Foreskin keratinocyte (primary cell): ENCODE measurements at places on chromosomes 1 and 21.

DNA sequence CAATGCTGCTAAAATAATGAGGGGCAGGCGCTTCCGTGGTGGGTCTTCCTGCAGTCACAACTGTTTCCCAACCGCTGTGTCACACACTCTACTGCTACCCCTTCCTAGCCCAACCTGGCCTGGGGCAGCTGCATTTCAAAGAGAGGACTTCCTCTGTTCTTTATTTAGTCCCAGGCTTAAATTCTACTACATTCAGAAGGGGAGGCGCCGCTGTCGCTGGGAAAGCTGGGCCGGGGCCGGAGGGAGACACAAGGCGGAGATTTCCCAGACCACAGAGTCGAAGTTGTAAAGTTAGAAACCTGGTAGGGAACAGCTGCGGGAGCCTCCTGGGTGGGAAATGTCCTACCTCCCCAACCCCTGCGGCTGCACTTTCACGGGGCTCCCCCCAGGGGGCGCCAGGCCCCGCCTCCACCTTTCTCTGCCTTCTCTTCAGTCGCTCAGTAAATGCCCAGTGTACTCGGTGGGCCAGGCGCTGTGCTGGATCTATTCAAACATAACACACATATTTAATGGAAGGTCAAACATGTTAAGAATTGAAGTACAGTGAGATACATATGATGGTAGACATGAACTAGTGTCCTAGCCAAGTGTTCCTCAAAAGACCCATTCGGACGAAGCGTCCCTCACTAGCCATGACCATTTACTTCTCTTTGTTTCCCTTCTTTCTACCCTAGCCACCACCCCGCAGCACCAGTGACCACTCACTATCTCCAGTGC lies 23.1 kb downstream of the DYRK3 start:
- no peak for DNase-seq

GRCh38 chr1:68231627-68232288 lies 565 bp downstream of the WLS start:
- DNase-seq, result no peak

DNA sequence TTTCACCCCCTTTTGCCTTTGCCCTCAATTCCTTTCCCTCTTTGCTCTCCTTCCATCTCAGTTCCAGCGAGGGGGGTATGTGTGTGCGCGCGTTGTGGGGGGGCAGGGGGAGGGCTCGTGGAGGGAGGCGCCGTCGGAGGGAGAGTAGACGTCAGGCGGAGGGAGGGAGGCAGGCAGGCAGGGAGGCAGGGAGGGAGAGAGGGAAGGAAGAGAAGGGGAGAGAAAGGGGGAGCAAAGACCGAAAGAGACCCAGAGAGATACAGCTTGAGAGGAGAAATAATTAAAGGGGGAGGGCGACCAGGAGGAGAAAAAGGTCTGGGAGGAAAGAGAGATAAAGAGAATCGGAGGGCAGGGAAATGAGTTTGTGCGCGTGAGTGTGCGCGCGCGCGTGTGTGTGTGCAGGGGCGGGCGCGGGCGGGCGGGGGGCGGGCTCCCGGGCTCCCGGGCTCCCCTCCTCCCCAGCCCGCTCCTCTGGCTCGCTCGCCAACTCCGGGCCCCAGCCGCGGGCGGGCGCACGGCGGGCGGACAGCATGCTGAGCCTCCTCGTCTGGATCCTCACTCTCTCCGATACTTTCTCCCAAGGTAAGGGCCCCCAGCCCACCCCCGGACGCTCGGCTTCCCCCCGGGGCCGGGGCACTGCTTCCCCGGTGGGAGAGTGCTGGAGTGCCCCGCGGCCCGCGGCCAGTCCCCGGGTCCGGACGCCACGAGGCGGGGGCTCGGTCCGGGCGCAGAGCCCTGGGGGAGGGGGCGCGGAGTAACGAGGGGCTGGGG lies at the start of gene KIRREL1:
Gene KIRREL1 (plus strand): TSS at position 499 of the 771 bp plus-strand sequence. CDS start 32 bp downstream, at position 531.
- peak; percentile 55 for DNase-seq

DNA sequence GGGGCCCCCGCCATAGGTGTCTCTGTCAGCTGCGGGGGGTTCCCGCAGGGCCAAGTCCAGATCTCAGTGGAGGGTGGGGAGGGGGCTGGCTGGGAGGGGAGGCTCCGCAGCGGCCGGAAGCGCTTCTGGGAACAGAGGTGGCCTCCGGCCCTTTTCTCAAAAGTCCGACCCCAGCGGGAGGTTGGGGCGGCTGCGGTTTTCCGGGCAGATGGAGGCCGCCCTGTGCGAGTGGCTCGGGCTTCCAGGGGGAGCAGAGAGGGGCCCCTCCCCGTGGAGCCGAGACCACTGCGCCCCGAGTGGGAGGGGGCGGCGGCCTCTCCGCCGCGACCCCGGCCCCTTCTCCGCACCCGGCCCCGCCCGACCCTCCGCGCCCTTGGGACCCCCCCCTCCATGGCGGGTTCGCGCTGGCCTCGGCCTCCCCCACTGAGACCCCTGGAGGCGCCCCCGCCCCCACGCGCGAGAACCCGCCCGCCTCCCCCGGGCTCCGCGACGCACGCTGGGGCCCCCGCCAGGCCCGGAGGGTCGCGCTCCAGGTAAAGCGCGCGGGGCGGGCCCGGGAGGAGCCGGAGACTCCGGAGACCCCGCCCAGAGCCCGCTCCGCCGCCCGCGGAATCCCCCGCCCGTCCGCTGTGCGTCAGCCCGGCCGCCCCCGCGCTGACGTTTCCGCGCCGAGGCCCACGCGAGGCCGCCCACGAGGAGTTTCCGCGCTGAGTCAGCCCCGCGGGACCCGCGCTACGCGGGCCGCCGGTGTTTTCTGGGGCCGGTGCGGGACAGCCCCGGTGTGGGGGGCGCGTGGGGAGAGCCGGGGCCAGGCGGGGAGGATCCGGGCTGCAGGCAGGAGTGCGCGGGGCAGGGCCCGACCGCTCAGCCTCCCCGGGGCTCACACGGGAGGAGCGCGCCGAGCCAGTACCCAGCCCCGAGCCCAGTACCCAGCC lies 5.2 kb downstream of the TNFRSF18 start:
- no peak for DNase-seq

DNA sequence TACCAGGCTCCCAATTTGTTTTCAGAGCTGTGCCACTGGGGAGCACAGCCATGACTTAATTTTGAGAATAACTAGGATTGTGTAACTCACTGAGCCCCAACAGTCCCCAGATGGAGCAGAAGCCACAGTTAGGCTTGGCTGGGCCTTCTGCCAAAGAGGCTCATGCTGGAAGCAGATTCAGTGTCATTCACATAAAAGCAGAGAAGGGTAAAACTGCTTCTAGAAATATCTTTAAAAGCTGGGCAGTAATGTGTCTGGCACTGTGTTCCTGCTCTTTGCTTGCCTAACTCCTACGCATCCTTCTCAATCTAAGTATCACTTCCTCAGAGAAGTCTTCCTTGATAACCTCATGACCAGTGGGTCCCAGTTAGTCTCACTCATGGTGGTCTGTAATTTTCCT lies 20.3 kb downstream of the STK40 start:
- DNase-seq, result no peak

GRCh38 chr1:56803561-56804156 lies 15.5 kb downstream of the FYB2 start:
- DNase-seq, result no peak

DNA sequence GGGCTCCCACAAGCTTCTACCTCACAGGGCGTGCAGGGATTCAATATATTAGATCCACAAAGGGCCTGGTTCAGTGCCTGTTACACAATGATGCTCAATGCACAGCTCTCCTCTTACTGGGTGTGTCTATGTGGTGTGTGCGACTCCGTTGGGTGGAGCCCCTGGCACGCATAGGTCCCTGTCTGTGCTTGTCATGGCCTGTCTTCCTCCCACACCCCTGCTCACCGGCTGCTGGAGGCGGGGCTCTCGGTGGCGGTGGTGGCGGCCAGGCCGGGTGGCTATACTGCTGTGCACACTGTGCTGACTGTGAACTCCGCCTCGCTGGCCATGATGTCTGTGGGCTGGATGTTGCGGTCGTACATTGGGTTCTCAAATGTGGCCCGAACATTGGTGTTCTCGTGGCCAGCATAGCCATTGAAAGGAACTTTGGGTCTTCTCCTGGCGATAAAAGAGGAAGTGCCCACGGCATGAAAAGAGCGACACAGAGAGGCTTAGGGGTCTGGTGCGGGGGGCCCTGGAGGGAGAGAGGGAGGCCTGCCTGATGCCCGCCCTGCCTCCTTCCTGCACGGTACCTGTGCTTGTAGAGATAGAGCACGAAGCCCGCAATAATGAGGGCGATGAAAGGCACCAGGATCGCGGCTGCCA lies 46.9 kb downstream of the ZSCAN20 start:
- DNase-seq, result peak; percentile 10

DNA sequence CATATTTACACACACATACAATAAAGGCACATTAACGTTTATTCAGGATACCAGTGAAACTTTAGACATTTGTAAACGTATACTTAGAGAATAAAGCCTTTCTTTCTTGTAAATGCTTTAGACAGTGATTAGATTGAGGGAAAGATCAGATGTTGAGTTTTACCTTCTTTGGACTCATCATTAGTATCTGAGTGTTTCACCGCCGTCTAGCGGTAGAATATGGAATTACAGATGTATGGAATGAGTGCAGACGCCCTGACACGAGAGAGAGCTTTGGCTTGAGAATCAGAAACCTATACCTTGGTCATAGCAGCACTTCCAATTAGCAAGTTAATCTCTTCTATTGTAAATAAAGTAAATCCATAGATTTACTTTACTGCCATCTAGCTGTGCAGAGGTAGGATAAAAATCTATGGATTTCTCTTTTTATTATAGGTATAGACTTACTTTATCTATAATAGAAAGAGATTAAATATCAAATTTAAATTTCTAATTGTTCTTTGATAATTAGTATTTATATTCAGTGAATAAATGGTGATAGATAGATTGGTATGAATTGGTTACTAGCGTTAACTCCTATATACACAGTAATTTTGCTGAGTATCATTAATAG lies 12.6 kb downstream of the FLG2 start:
- peak; percentile 61 for DNase-seq

DNA sequence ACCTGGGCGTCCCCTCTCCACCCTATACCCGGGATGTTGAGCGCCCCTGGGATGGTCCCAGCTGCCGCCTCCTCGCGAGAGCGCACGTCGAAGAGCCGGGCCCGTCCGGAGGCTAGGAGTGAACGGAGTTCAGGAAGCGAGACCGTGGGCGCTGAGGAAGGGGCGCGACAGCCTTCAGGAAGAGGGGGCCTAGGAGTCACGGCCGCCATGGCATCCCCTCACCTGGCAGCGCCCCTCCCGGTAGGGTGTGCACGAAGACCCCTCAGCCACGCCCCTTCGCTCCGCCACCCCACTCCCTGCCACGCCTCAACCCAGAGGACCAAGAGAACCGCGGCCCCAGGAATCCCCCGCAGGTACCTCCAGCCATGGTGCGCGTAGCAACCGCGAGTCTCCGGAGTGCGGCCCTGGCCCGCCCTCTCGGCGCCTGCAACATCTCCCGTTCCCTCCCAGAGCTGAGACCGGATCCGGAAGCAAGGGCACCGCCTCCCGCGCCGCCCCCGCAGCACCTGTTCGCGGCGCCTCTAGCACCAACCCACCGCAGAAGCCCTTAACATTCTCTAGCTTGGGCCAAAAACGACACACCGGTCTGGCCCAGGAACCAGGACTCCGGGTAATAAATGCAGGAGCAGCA lies at the start of gene TSTD1:
Gene TSTD1 (minus strand): TSS at position 442 of the 631 bp plus-strand sequence. CDS start 75 bp downstream, at position 367.
- no peak for DNase-seq

- no peak for DNase-seq
These were observed 9.9 kb downstream of the CACHD1 start for GRCh38 chr1:64479874-64480273.

- no peak for DNase-seq
These were observed 110.8 kb downstream of the PLXNA2 start for GRCh38 chr1:208133355-208133754.

GRCh38 chr1:88180449-88181108 lies 503.5 kb upstream of the PKN2 start:
- DNase-seq, result peak; percentile 17

GRCh38 chr1:974293-974640 lies 7.6 kb downstream of the PERM1 start:
- no peak for DNase-seq

DNA sequence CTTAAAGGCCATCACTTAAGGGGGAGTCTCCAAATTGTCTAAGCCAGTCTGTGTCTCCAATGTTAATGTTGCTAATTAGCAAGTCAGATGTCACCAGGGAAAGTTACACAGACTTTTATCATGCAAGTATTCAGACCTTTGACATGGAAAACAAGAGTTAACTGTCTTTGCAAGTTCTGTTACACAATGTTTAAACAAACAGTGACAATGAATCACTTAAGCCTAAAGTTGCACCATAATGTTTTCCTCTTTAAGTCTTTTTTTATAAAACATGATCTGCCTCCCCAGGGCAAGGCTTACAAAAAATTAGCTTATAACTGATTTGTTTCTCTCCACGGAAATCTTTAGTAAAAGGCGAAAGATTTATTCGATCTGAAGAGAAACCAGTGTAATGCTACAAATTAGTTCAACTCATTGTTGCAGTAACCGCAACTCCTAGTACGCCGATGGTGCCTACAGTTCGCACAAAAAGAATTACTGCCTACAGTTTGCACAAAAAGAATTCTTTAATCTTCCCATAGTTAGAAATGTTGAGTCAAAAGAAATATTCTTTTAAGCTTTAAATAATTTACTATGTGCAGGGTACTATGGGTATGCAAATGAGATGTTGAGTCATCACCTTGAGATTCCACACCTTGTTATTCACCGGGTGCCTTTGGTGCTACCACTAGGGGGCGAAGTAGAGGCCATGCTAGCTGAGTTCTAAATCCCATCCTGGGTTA lies 45.3 kb downstream of the HHAT start:
- DNase-seq, result peak; percentile 100

DNA sequence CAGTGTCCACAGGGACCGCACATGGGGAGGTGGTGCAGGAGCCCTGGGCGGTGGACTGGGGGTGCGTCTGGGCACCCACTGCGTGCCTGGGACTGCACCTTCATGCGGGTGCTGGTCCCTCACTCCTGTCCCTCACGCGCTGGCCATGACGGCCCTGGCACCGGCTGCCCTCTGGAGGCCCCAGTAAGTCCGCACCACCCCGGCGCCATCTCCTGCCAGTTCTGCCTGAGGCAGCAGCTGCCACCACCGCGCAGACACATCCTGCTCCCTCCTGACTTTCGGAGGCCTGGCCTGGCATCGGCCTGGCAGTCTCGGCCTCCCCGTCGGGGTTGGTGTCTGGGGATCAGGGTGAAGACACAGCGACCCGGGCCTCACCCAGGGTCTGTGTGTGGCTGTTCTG lies 64.8 kb downstream of the MORN1 start:
- DNase-seq, result no peak

GRCh38 chr1:77175230-77175844 lies 43.9 kb downstream of the PIGK start:
- DNase-seq, result peak; percentile 9
